Heart left ventricle (tissue), 16 donors: ENCODE measurements at places on chromosomes 1 and 21. TPM values are rescaled to one million over a fixed set of nuclear protein-coding genes. Genes with fewer than 3 reads are reported as not detected.

- H3K4me1 ChIP-seq: peaks cover 7% of the 10 kb centered on the region
- H3K4me3 ChIP-seq: no peak overlapping the region
- no peak for DNase-seq
These were observed 12.7 kb downstream of the VSIG8 start for GRCh38 chr1:159849626-159850366.

- H3K27me3 ChIP-seq: no peaks in the 10 kb centered on the region
- H3K27ac ChIP-seq: peak overlapping the region; percentile 78
- no peaks in the 10 kb centered on the region for H3K36me3 ChIP-seq
- peaks cover 96% of the 10 kb centered on the region for H3K4me1 ChIP-seq
These were observed 45.5 kb upstream of the ECE1 start for GRCh38 chr1:21335750-21336224.

- DNase-seq: peak; percentile 61
- peaks cover 6% of the 10 kb centered on the region for H3K36me3 ChIP-seq
- H3K4me3 ChIP-seq: peak overlapping the region; percentile 88
- H3K27me3 ChIP-seq: no peaks in the 10 kb centered on the region
- H3K27ac ChIP-seq: peak overlapping the region; percentile 94
These were observed 106.0 kb downstream of the SLC45A1 start for GRCh38 chr1:8423692-8424538.

LMOD1 gene
- 8.3 TPM for total RNA-seq

GFI1 gene
- 0.35 TPM for total RNA-seq

OR2M3 gene
- not detected for total RNA-seq

OR2L5 gene
- total RNA-seq: not detected

SLC2A5 gene
- total RNA-seq: 2.1 TPM

SPRR2E gene
- total RNA-seq: not detected
